T-helper 2 cell treated with Interferon-gamma antibody and Interleukin-4, amounts not matched to agents 5 μg/mL and 100 μg/mL, for 36 hours (primary cell): ENCODE measurements at places on chromosomes 11 and 22.

GRCh38 chr11:13105237-13105844, 96.2 kb downstream of the RASSF10 start:
- no peak for DNase-seq

- DNase-seq, result no peak
These were observed 11.5 kb downstream of the CCDC117 start for GRCh38 chr22:28783786-28784671.

DNA sequence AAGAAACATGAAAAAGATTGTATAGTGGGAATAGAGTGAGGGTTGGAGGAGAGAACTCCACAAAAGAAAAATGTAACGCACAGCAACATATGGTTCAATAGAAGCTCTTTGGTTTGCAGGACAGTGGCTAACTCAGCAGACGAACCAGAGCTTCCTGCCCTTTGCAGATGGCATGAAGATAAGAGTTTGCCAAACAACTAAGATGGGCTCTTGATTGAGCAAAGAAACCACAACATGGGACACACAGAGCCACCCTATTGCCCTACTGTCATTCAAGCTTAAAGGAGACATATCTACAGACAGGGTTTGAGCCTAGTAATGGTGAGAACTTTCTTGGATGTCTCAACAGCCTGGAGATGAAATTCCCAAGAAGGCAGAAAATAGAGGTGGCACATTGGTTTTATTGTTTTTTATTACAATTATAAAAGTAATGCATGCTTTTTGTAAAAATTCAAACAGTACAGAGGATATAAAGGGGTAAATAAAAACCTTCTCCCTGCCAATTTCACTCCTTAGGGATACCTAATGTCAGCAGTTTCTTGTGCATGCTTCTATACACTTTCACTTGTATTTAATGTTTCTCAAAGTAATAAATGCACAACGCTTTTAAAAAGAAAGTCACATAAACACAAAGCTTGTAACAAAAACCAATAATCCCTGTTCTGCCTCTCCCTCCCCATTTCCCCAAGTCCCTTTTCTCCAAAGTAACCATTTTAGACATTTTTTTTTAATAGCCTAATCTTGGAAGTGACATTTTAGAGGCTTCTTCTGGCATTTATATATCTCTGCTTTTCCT, 63.7 kb downstream of the COPB1 start:
- no peak for DNase-seq

- no peak for DNase-seq
These were observed at the start of gene SYT13 for GRCh38 chr11:45285930-45286632. SYT13 (minus strand) TSS chr11:45286341; CDS start chr11:45286207, 134 bp downstream.

GRCh38 chr11:128181088-128181480, 406.3 kb downstream of the ETS1 start:
- no peak for DNase-seq

DNA sequence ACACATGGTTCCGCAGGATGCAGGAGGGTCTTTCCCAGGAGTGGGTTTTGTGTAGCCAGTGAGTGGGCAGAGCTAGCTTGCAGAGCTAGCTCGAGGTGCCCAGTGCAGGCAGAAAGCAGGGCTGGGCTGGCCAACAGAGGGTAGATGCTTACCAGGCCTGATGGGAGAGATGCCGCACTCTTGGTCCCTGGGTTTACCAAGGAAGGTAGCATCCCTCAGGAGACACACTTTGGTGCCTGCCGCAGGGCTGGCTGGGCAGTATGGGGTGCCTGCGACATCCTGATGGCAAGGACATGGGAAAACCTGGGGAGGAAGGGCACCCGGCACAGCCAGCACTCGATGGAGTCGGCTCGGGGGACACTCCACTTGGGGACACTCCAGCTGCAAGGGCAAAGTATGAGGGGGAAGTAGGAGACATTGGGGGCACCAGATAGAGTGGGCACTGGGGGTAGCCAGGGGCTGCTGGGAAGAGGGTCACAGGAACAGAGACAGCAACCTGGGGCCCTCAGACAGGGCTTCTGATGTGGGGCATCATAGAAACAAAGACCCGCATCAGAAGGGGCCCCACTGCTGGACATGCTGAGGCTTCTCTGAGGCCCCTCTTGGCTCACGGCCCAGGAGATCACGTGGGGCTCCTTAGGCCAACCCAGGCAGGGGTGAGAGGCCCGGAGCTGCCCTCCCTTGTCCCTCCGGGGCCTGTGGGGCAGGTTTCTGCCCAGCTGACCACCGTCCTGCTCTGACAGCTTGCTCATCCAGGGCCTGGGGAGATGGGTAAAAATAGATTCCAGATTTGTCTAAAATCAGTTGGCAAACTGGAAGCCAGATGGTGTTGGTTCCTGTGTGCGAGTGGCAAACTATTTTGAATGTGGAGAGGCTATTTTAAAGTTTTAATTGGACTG, 89.8 kb downstream of the MORC2 start:
- no peak for DNase-seq

DNA sequence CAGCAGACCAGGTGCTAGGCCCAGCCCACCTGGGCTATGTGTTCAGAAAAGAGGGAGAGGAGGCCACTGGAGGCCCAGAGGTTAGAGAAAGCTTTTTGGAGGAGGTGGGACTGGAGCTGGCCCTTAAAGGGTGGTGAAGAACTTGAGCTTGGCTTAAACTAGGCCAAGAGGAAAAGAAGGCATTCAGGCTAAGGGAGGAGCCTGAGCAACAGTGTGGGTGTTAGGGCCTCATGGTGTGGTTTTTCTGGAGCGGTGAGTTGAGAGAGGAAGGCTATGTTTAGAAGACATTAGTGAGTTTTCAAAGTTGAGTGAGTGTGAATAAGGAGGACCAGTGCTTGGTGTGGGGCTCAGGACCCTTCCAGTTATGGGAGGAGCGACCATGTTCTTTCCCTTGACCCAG, 6.2 kb downstream of the TAF6L start:
- no peak for DNase-seq

- no peak for DNase-seq
These were observed 12.0 kb downstream of the JAML start for GRCh38 chr11:118212781-118213191.

- no peak for DNase-seq
These were observed 22.4 kb downstream of the SIK2 start for GRCh38 chr11:111624608-111625007.

- DNase-seq, result no peak
These were observed 253.3 kb downstream of the BUD13 start for GRCh38 chr11:116519499-116519898.

DNA sequence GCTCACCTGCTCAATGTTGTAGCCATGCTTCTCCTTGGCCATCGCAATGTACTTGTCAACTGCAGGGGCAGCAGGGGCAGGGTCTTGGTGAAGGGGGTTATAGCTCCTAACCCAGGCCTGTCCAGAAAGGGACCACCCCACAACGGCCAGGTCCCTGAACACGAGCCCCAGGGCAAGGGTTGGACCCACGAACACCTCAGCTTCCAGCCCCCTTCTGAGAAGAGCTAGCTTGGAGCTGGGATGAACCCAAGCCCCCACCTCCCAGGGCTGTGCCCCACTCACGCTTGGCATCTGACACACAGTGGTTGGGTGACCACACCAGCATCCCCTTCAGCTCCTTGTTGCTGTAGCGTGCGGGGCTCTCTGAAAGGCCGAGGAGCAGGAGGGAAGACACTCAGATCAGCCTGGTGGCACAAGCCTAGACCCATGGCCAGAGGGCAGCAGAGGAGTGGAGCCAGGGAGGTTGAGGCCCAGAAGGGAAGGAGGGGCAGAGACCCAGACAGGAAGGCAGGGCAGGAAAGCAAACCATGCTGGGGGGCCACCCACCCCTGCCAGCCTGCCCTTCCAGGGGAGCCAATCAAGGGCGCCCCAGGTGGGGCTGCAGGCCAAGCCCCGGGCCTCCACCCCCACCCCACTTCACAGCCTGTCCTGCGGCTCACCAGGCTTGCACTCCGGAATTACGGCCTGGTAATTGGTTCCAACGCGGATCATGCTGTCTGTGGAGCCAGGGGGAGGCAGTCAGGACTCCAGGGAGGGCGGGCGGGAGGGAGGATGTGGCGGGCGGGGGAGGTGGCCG, 1.9 kb downstream of the RCOR2 start:
- DNase-seq, result no peak

- no peak for DNase-seq
These were observed 882.7 kb downstream of the BRD1 start for GRCh38 chr22:48944751-48945620.

GRCh38 chr11:2940921-2941821, 12.0 kb upstream of the PHLDA2 start:
- DNase-seq, result no peak

- no peak for DNase-seq
These were observed 2.0 kb upstream of the SOX10 start for GRCh38 chr22:37986371-37986770.

DNA sequence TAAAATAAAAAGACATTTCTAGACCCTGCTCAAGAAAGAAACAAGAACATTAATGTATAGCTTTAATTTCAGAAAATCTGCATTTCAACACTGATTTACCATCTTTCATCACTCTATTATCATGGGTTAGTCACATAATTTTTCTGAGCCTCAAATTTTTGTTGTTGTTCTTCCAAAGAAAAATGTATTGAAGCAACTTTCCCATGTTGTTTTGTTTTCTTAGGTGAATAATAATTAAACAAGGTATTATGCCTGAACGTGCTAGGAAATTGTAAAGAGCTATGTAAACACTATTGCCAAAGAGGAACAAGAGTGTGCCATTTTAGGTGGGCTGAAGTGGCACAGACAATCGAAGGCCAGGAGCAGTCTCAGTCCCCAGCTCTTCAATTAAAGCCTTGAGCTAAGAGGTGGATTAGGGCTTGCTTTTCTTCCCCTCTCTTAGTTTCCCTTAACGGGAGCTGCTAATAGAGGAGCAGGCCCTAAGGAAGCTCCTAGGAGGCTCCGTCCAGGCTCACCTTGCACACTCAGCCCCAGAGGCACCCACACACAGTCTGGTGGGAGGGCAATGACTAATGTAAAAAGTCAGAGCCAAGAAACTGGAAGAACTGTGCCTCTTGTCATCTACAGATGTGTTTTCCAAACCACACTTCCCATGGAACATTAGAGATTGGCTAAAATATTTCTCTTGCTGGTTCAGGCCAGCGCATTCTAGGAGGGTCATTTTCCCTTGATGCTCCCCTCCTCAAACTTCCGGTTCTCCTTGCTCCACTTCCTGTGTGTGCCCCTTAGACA, 8.8 kb upstream of the UBASH3B start:
- no peak for DNase-seq

GRCh38 chr11:125603207-125603606, 10.6 kb downstream of the STT3A start:
- DNase-seq, result no peak

DNA sequence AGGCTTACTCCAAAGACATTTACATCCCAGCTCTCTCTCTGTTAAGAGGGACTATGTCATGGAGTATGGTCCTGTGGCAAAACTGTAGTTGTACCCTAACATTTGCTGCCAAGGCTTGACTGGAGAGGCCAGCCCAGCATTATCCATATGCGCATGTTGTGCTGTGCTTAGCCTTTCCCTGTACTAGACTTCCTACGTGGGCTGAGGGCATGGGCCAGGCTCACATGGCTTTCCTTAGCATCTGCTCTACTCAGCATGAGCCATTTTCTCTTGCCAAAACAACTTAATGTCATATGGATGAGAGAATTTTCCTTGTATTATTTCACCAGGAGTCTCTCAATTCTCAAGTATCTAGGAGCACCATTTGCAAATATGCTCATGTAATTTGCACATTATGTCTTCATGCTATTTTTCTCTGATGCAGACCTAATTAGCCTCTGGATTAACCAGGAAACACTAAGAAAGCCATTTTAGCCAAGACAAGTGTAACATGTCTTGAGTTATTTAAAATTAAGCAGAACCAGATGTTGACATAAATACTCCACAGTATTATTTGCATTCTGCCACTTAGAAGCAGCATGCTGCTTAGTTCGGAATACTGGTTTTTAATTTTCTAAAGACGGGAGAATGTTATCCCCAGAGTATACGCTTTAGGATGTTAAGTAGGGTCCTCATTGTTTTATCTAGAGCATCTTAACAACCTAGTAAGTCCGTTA, 71.7 kb upstream of the FAR1 start:
- no peak for DNase-seq
